ENCODE measurements at places on chromosomes 7 and 10.

DNA sequence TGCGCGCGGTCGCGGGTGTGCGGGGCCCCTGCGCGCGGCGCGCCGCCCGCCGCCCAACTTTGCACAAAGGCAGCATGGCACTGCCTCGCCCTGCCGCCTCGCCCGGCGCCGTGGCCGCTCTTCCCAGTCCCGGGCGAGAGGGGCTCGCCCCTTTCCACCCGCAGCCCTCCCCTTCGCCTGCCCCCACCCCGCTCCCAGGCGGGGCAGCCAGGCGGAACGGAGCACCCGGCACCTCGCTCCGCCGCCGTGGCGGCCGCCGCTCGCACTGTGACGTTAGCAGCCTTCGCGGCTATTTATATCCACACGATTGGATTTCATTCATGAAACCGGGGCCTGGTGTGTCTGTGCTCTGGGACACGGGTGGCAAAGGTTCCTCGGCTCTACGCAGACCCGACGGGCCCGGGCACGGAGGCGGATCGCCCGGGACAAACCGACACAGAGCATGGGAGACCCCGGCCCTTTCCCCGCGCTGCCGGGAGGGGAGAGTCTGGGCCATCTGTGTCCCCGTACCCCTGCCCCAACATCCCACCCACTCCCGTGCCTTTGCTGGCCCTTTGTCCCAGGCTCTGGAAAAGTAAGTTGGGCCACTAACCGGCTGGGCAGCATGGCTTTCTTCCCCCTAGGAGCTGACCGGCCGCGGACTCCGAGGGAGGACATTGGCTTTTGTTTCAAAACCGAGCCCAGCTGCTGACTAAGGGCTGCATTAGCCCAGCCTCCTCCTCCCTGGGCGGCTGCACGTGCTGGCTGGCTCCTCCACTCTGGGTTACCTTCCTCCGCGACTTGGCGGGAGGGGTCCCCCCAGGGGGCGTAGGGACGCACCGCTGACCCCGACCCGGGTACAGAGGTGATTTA, at the start of gene RHOBTB1:
Gene RHOBTB1 (minus strand): TSS at position 128 of the 852 bp plus-strand sequence. CDS start 32,643 bp downstream, outside the sequence.
- peak; percentile 87 for DNase-seq

GRCh38 chr7:106448992-106449859, 164.4 kb upstream of the NAMPT start:
- no peak for DNase-seq

DNA sequence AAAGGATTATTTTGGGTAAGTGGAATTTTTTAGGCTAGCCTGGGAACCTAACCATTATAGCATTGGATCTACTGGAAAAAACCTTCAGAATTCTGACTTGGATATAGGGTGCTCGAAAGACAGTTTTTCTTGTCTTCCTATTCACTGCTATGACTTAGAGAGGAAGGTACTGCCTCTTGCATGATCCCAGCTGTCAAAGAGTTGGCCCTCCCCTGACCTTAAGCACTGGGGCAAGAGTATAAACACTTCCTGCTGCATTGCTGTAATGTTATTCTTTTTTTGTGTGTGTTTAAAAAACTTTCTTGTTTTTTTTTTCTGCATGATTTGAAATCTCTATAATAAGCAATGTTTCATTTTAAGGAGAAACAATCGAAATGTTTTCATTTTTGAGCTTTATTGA, 113.0 kb downstream of the LRMDA start:
- no peak for DNase-seq

- no peak for DNase-seq
These were observed 41.6 kb upstream of the GSAP start for GRCh38 chr7:77457779-77458178.

- DNase-seq, result peak; percentile 41
These were observed 6.8 kb upstream of the AEBP1 start for GRCh38 chr7:44097064-44097932.

- no peak for DNase-seq
These were observed 28.6 kb upstream of the VCL start for GRCh38 chr10:73969224-73969841.

GRCh38 chr7:28093623-28094232, 86.9 kb downstream of the JAZF1 start:
- peak; percentile 74 for DNase-seq

All from Right ventricle myocardium inferior (tissue), 1 donor.